Thyroid gland (tissue), 4 donors: ENCODE measurements at places on chromosomes 5 and 9. TPM values are rescaled to one million over a fixed set of nuclear protein-coding genes. Genes with fewer than 3 reads are reported as not detected.

The TTLL11 gene
- total RNA-seq, result 10.6 TPM

The F2RL2 gene
- 0.13 TPM for total RNA-seq

The KIF27 gene
- 28.2 TPM for total RNA-seq

The NR6A1 gene
- 15.3 TPM for total RNA-seq
